ENCODE measurements at places on chromosomes 6 and 20.

GRCh38 chr6:37679539-37680476 is 17.9 kb downstream of the MDGA1 start:
- no peak for DNase-seq

DNA sequence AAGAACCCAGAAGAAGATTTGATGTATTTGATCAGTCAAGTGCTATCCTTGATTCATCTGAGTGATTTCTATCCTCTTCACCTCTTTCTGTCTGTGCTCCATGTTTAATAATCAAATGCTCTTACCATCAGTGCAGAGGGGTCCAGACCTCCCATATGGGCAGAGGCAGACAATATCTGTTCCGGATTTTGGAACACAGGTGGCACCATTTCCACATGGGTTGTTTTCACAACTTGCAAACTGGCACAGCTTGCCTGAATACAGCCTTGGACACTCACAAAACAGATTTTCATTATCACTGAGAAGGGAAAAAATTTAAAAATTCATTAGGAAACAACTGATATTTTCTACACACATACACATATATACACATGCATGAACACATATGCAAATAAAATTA is 228.5 kb downstream of the PHF3 start:
- no peak for DNase-seq

- DNase-seq: peak; percentile 47
These were observed 128.8 kb downstream of the SOBP start for GRCh38 chr6:107618672-107619071.

- peak; percentile 81 for DNase-seq
These were observed 106.2 kb downstream of the JPH2 start for GRCh38 chr20:44080646-44081267.

DNA sequence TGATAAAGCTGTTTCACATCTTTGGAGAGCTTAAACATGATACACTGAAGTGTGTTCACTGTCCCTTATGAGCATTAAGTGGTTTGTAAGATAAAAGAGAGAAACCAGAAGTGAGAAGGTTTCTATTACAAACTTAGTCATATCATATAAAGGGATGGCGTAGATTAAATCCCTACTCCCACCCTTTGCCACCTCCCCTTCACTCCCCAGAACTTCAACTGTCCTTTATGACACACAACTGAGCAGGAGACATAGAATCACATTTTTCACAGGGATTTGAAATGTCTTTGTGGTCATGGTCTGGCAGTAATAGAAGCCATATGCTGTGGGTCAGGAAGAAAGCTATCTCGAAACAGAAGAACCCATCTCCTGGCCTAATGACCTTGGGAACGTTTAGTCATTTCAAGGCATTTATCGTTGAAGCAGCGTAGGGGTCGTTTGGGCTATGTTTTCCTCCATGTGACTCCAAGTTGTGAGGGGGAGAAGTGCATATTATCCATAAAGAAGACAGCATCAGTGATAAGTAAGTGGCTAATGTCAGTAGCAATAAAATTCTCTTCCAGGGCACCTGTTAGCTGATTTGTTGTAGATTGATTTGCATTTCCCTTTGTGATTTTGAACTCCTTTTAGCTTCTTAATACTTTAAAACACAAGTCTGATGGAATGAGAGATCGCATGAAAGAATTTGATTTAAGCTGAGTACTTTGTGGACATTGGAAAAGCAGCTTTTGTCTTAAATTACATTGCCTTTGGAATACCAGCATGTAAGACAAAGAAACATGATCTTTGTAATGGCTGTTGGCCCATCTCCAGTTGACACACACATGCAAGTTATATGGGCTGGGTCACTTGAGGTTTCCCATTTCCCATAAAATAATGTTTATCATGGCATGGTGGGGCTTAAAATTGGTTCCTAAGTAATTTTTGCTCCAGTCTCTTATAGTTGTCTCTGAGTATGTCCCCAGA is 501.5 kb upstream of the FLRT3 start:
- DNase-seq: no peak

- DNase-seq: no peak
These were observed 6.6 kb downstream of the OARD1 start for GRCh38 chr6:41065550-41066026.

GRCh38 chr6:44667226-44667625 is 279.7 kb downstream of the CDC5L start:
- DNase-seq: no peak
